ENCODE measurements at places on chromosomes 3 and 15. TPM values are rescaled to one million over a fixed set of nuclear protein-coding genes. Genes with fewer than 3 reads are reported as not detected.

Gene SOX14
- not detected for total RNA-seq

Gene DISP2
- total RNA-seq, result 0.13 TPM

Gene SNTN
- total RNA-seq, result not detected

Gene CD80
- total RNA-seq, result 1.3 TPM

Gene IL17RC
- total RNA-seq, result 42.2 TPM

Gene MORC1
- total RNA-seq, result not detected

Gene KIF7
- 23.6 TPM for total RNA-seq

Gene VILL
- 4.1 TPM for total RNA-seq

Gene GOLGA8J
- total RNA-seq, result not detected

Gene ACOX2
- total RNA-seq, result 18.3 TPM

Gene GOLGA8G
- total RNA-seq, result 0.19 TPM

DNA sequence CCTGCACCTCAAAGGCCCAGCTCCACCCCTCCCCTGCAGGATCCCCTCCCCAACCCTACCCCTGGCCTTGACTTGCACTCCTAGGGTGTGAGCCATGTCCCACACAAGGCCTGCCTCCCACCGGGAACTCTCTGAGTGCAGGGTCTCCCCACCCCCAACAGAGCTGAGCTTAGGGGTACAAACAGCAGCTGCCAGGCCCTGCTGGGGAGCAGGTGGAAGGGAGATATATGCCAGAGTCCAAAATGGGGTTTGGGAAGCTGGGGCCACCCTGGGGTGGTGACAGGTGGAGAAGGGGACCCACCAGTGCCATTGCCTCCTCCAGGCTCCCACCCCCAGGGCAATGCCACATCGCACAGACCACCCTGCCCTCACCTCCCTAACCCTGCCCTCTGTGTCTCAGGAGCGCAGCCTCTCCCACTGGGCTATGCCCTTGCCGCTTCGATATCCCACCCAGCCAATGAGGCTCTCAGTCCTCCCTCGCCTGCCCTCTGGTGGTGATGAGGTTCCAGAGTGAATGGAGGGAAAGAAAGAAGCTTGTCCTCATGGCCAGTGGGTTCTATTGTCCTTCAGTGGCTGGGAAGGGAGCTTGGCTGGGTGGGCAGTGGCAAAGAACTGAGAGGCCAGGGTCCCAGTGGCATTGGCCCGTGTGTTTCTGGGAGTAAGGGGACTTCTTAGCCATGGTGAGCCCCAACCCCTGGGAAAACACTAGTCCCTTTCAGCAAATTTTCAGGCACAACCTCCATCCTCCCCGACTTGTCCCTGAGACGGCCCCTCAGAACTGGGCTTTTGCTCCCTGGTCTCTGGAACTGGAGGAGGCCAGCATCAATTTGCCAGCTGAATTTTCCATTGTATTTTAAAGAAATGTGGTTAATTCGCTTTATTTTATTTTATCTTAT lies 46.8 kb downstream of the CYP11A1 start:
- no peak for DNase-seq

DNA sequence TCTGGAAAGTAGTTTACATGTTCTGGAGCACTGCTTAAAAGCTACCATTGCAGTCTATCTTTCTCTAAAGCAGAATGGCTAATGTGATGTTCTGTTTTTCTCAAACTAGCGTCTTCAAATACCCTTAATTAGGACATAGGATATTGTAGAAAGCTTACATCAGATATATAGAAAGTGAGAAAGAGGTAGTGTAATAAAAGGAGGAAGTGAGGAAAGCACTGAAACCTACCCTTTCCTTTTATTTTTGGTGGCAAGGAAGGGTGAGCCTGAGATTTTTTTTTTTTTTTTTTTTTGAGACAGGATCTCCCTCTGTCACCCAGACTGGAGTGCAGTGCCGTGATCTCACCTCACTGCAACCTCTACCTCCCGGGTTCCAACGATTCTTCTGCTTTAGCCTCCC lies 9.4 kb downstream of the SENP2 start:
- no peak for DNase-seq

GRCh38 chr3:104214937-104215336 lies 1151.8 kb upstream of the ALCAM start:
- no peak for DNase-seq

GRCh38 chr3:108271626-108272025 lies 24.7 kb upstream of the HHLA2 start:
- DNase-seq, result no peak

GRCh38 chr3:23376516-23377248 lies 173.6 kb downstream of the UBE2E2 start:
- DNase-seq, result no peak

DNA sequence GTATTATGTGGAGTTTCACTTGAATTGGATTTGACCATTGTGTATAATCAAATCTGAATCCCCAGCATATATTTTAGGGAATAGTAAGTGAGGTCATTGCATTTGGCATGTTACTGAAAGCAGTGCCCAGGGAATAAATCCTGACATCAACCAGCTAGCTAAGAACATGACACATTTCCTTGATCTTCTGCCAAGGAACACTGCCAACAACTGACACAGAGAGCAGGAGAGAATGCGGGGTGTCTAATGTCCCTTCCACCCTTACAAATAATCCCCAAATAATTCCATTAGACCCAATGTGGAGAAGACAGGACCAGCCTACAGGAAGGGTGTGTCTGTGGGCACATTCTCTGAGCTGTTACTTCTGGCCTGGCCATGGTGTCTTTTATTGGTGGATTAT lies 30.6 kb upstream of the UBE3A start:
- no peak for DNase-seq

GRCh38 chr3:112333002-112333380 lies at the start of gene CD200:
TSS of gene CD200 (plus strand) at chr3:112333156. CDS start at chr3:112333213, 57 bp downstream.
- DNase-seq, result no peak

DNA sequence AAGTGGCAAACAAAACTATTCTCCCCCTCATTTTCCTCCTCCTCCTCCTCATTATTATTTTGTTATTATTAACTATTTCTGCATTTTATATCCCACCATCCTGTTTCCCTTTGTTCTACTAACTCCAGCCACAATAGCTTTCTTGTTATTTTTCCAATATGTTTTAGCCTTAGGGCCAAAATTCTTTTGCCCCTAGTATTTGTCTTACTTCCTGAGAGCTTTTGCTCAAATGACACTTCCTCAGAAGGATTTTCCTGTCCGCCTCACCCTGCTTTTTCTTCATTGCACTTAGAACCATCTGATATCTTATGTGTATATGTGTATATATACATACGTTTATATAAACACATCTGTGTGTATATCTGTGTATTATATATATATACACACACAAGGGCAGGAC lies 32.7 kb upstream of the NUDT16 start:
- no peak for DNase-seq

DNA sequence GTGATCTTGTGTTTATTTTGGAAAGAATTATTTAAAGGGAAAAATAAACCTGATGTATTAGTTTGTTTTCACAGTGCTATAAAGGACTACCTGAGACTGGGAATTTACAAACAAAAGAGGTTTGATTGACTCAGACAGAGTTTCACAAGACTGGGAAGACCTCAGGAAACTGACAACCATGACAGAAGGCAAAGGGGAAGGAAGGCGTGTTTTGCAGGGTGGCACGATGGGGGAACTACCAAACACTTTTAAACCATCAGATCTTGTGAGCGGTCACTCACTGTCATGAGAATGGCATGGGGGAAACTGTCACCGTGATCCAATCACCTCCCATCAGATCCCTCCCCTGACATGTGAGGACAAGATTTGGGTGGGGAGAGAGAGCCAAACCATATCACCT lies 87.0 kb downstream of the TP63 start:
- no peak for DNase-seq

DNA sequence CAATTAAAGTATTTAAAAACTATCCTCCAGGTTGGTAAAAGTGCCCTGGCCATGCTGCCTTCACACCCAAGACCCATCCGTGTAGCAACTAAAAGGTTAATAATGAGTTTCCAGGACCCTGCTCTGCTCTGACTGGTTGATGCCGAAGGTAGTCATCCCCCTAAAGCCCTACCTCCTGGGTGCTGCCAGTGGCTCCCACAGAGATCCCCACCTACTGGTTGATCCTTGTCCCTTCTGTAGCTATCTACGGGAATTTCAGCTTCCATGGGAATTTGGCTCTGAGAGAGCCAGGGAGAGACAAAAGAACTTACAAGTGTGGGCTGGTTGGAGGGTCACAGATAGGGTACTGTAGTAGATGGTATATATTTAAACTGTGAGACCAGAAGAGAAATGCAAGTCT lies 110.6 kb upstream of the NANOGP8 start:
- no peak for DNase-seq

DNA sequence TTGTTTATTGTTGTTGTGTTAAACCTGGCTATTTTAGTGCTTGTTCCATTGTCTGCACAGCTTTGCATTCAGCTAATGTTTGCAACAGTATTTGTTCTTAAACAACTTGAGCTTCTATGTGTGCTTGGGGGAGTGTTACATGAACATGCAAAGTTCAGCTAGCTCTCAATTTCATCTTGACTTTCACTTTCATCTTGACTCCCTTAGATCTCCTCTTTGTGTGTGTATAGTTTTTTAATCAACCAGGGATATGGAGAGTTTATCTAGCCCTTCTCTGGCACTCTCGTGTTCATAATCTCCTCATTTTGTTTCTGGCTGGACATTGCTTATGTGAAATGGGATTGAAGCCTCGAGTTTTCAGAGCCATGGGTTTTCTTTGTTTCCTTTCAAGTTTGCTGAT lies 212.4 kb upstream of the ZBTB20 start:
- DNase-seq, result no peak

- DNase-seq, result no peak
Measured at GRCh38 chr3:100988080-100988479, 5.1 kb downstream of the ABI3BP start.

DNA sequence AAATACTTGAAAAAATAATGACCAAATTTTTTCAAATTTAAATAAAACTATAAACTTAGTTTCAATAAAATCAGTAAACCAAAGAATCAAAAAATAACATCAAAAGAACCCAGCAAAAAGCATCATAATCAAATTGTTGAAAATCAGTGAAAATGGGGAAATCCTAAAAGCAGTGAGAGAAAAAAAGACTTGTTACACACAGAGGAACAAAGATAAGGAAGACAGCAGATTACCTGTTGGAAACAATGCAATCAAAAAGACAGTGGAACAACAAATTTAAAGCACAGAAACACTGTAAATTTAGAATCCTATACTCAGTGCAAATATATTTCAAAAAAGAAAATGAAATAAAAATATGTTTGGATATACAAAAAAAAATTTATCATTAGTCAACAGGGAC lies 156.2 kb upstream of the LMCD1 start:
- no peak for DNase-seq

GRCh38 chr15:48592221-48592731 lies 53.2 kb downstream of the FBN1 start:
- DNase-seq, result no peak

- DNase-seq, result no peak
Measured at GRCh38 chr3:7205962-7206361, 345.0 kb downstream of the GRM7 start.

DNA sequence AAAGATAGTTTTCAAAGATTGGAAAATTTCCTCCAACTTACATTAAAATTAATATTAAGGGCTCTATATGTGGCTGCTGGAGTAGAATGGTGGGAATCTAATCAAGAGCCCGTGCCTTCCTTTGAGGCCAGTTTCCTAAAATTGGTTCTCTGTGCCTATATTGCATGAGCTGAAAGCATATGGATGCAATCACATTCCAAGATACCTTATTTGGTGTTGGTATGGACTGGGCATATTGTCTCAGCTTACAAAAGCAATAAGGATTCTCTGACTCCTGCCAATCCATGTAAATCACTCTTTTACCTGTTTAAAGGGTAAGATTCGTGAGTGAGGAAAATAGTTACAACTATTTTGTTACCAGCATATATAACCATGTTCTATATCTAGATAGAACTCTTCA lies 111.6 kb downstream of the GREM1 start:
- DNase-seq, result no peak

- DNase-seq, result no peak
Measured at GRCh38 chr15:37106490-37107001, 6.2 kb upstream of the MEIS2 start.

GRCh38 chr3:98603580-98603979 lies 10.2 kb upstream of the CPOX start:
- no peak for DNase-seq

DNA sequence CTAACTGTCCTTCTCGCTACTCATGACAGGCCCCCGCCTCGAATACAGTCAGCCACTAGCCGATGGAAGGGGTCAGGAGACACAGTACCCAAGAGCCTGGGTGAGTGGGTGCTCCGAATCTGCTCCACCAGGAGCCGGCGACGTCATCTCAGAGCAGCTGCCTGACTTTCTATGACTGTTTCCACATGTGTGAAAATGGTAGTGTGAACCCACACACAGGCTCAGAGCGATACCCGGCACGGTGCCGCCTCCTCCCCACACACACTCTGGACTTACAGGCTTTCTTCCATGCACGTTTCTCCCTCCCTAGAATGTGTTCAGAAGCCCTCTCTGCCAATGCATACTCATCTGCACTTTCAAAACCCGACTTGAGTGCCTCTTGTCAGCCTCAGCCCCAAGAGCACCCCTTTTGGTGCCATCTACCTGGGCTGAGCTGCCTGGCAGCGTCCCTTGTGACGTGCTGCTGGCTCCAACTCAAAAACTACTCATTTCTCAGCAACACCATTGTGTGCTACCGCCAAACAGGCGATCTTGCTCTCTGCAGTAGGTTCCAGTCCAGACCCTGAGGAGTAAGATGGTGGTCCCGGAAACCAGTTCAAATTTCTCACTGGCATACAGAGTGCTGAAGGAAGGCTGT lies 29.7 kb downstream of the VGLL4 start:
- no peak for DNase-seq

DNA sequence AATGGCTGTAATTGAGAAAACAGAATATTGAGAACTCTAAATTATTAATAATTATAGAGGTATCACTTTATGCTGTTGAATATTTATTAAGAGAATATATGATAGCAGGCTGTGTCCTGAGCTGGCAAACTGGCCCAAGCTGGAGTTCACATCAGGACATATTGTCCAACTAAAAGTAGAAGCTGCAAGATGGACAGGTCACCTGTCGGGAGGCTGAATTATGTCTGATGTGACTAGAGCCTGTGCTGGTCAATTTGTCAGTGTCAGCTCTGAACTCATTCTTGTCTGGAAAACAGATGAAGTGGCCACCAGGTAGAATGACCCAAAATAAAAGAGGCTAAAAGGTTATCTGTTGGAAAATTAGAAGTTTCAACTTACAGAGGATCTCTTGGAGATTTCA lies 392.2 kb downstream of the LRTM1 start:
- DNase-seq, result peak; percentile 55

- DNase-seq, result no peak
Measured at GRCh38 chr3:196650740-196651311, 11.3 kb downstream of the NRROS start.

All from esophagus muscularis mucosa (tissue), 4 donors.